Left lobe of liver (tissue), 2 donors: ENCODE measurements at places on chromosomes 1 and 21. TPM values are rescaled to one million over a fixed set of nuclear protein-coding genes. Genes with fewer than 3 reads are reported as not detected.

GRCh38 chr1:204929487-204930154 is 59.0 kb downstream of the NFASC start:
- DNase-seq = no peak

GRCh38 chr1:23426828-23427227 is 2.3 kb upstream of the TCEA3 start:
- DNase-seq = no peak

DNA sequence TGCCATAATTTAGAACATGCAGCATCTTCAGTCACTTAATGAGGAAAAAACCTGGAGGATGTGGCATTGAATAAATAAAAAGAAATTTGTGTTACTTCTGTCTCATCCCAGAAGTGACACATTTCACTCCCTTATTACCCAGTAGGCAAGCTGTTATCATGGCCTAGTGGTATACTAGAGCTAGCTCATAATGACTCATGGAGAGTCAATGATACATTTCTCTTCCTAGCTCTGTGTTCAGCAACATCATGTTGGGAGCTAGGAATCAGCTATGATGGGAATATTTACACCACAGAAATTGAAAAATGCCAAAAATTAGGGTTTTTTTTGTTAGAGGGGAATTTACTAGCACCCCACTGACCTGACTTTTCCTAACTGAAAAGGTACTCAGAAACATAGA is 182.7 kb downstream of the HMCN1 start:
- no peak for DNase-seq

DNA sequence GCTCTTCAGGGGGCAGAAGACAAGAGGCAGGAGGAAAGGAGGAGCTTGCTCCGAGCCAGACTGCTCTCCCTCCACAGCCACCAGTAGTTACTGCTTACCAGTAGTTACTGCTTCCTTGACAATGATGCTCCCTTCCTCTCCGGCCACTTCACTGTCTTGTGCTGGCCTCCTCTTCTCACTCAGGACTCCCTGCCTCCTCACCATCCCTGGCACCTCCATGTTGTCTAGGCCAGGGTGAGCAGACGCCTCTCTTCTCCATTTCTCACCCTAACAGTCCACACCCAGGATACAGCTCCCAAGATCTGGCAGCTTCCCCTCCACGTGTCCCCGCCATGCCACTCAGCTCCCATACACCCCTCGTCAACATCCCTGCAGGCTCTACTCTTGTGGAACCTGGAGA is 82.4 kb upstream of the TLR5 start:
- DNase-seq = peak; percentile 31

DNA sequence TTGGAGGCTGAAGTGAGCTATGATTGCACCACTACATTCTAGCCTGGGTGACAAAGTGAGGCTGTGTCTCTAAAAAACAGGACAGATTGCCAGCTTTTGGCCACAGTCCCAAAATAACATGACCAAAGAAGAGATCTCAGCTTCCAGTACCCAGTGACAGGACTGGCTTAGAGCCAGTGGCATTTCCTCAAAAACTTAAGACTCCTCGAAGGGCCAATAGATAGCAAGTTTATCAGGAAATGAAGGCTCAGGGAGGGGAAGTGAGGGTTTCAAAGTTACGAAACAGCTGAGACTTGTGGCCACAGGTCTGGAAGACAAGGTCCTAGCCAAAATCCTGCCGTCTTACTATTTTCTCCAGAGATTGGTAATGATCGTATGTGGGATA is 6.3 kb upstream of the TMEM39B start:
- DNase-seq = peak; percentile 61

KRTAP26-1 gene
- not detected for total RNA-seq

GRCh38 chr1:14896381-14897079 is 257.0 kb upstream of the TMEM51 start:
- DNase-seq = no peak

EFNA1 gene
- total RNA-seq = 85.1 TPM

GRCh38 chr1:158048371-158049067 is 55.1 kb downstream of the KIRREL1 start:
- DNase-seq = no peak

PM20D1 gene
- total RNA-seq = 0.13 TPM

- no peak for DNase-seq
Measured at GRCh38 chr1:99674115-99675064, 28.5 kb downstream of the PALMD start.

DNA sequence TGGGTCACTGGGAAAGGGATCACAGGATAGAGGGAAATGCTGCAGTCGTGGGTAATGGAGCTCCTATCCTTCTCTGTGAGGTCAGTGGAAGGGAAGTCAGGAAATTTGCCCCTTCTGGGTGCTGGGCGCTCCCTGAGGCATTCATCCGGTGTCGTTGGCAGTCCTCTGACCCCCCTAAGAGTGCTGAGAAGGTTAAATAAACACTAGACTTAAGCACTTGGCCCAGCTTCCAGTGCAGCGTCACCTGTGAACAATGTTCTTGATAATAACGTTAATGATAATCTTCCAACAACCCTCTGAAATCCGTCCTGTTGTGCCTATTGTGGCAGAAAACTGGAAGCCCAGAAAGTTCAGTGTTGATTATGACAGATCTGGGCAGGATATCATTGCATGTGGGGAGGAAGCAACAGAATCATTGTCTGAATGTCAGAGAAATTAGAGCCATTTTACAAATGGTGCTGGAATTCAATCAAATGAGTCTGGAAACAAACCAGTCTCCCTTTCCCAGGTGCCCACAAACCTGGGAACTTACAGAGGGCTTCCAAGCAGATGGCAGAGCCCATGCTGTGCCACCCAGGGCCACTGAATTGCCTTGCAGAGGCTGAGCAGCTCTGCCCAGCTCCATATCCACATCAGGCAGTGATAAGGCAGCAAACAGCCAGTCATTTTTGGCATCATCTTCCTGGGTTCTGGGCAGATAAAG is 216.8 kb downstream of the KAZN start:
- DNase-seq = no peak

DNA sequence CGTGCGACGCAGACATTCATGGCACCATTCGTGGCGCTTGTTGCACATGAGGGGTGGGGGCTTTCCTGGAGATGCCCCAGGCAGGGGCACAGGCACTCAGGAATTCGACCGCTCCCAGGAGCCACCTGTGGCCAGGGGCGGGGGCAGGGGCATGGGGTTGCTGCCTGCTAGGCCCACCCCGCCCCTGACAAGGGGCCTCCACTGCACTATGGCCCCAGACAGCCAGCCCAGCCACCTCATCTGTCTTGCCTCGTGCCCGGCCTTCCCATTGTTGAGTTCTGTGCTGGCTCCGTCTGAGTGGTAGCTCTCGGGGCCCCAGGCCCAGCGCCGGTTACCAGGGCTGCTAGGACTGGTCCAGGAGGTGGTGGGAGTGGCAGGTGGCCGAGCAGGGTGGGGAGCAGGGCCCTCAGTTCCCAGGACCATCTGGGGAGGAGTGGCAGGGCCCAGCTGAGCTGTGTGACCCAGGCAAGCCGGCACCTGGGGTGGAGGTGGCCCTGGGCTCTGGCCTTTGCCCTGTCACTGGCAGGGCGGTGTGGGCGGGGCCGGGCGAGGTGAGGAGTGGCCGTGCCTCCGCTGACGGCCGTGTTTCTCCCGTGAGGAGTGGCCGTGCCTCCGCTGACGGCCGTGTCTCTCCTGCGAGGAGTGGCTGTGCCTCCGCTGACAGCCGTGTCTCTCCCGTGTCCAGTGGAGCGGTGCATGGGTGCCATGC is 1.9 kb downstream of the PLCH2 start:
- peak; percentile 89 for DNase-seq

GRCh38 chr1:232489256-232489655 is 140.7 kb downstream of the SIPA1L2 start:
- no peak for DNase-seq

DNA sequence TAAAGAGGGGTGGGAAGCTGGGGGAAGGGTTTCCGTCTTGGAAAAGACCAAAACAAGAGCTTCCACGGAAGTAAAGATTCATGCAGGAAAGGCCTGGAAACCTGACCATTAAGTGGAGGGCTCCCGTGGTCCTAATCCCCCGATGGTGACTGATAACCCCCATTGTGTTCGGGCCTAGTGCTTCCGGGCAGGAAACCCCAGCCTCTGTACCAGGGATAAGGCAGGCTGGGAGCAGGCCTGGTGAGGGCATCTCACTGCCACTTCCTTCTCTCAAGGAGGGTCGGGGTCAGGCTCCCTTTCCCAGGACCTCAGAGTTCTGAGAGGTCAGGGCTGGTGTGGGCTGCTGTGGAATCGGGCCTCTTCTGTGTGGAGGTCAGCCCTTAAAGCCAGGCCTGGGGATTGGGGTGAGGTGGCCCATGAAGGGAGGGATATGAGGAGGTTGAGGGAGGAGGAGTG is 136.9 kb downstream of the CDC7 start:
- DNase-seq = peak; percentile 48

DNA sequence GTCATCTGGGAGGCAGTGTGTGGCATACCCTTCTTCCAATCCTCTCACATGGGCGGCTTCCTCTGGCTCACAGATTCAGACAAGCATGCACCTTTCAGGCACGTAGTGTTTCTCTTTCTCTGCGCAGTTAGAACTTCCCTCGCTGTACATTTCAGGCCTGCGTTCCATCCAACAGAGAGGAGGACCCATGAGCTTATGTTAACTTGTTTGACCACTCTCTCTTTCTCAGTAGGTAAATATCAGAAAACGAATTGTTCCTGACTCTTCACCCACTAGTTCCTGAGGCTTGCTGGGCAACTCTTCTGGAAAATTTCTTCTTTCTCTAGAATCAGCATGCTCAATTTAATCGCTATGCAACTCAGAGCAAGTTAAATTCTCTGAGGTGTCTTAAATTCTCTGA is 85.5 kb downstream of the DDX20 start:
- no peak for DNase-seq

GRCh38 chr1:246511203-246511602 is 4.1 kb upstream of the SMYD3 start:
- DNase-seq = no peak

- no peak for DNase-seq
Measured at GRCh38 chr1:32394890-32395432, 720 bp upstream of the BSDC1 start.

DNA sequence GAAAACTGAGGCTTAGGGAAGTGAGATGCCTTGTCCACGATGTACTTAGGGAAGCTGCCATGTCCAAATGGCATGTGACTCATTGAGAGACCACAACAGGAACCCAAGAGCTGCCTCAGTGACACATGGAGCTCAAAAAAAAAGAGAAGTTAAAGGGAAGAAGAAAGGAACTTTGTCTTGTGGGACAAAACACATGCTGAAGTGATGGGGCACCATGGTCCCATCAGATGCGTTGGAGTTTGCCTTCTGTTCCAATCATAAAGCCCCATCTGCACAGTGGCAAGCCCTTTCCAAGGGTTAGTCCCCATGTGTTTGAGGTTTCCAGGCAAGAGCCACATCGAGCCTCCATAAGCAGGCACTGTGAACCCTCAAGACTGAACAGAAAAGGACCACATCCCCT is 8.0 kb downstream of the MED8 start:
- no peak for DNase-seq
